Gastroesophageal sphincter (tissue), 4 donors: ENCODE measurements at places on chromosomes 12 and 14.

GRCh38 chr12:78085542-78086182 lies 255.0 kb downstream of the NAV3 start:
- no peak for ATAC-seq

GRCh38 chr14:95353007-95353406 lies 33.3 kb upstream of the CLMN start:
- no peak for ATAC-seq

- no peak for ATAC-seq
Observed at GRCh38 chr12:121949648-121950397, 31.4 kb downstream of the CFAP251 start.

DNA sequence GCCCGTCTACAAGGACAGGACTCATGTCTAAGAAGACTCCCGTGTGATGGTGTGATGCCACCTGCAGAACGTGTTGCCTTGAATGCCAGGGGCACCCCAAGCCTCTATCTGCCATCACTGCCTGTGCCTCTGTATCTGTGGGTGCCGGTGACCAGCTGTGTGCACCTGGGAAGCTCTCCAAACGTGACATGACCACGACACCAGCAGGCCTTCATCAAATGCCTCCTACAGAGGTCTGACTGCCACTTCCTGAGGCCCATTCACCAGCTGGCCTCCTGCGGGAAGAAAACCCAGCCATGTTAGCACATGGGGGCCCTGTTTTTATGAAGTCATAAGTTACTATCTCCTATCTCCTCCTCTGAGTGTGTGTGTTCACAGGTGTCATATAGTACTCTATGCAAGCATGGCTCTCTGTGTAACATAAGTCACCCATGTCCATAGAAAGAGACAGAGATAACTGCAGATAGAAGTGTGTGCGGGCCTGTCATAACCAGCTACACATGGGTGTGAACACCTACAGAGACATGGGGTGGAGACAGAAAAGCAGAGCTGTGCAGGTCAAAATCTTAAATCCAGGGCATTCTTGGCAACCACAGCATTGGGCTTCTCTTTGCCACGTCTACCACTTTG lies 18.3 kb upstream of the SERPINA4 start:
- ATAC-seq = no peak

DNA sequence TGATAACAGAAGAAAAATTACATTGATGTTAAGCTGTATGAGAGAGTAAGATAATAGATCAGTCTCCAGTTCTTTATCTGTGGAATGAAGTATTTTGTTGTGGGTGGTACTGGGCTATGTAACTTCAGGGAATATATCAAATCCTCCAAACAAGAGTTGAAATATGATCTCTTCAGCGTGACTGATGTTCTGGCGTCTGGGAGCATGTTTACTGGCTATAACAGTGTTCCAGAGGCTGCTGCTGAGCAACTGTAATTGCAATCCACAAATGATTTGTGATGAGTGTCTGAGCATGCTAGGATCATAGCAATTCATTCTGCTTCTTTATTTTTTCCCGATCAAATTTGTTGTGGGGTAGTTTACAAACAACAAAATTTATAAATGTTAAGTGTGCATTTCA lies 18.6 kb upstream of the CCDC198 start:
- no peak for ATAC-seq

DNA sequence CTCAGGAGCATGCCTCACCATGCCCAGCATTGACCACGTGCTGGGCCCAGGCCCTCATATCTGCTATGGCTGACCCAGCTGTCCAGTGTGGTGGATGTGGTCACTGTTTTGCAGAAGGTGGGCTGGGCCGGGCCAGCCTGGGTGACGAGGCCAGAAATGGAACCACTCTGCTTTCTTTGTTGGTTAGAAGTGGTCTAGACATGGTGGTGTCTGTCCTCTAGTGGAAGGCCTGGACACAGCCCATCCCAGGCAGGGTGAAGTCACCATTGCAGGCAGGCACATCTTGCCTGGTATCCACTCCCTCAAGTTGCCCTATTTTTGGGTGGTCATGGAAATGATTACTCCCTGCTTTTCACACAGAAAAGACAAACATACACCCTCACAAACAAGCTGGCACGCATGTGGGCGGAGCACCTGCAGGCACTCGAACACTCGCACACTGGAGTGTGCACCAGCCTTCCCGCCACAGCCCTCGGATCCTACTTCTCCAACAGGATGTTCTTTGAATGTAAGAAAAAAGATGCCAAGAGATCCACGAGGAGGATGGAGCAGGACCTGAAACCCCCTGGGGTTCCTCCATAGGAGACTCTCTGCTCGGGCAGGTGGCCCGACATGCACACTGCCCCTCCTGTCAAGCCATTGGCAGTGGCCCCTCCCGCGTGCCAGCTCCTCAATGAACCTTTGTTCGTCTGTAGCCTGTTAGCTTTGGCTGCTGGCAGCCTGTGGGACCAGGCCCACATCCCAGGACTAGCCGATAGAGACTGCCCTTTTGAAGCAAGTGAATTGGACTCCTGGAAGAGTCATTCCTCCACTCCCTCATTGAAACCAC lies 38.4 kb downstream of the MLXIP start:
- peak; percentile 10 for ATAC-seq

DNA sequence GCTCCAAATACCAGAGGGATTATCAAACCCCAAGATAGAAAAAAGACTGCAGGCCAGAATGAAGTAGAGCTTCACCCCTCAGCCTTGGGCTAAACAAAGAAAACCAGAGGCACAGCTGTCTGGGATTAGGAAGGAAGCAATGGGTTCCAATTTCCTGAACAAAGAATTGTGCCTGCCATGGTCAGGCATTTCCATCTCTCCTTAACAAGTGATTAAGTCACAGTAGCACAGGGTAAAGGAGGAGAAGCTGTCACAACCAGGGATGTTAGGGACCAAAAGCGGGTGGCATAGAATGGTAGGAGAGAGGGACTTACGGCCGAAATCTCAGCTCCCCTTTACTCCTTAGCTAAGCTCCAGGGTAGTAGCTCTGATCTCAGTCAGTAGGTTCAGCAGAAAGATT lies 33.9 kb downstream of the SPTLC2 start:
- ATAC-seq = no peak
